ENCODE measurements at places on chromosomes 7 and 10.

GRCh38 chr7:128831994-128832879 is 2.0 kb downstream of the FLNC start:
- peak overlapping the region; percentile 53 for H3K4me3 ChIP-seq
- H3K27me3 ChIP-seq: no peaks in the 10 kb centered on the region
- peaks cover 7% of the 10 kb centered on the region for H3K4me1 ChIP-seq
- DNase-seq: no peak
- H3K27ac ChIP-seq: peak overlapping the region; percentile 90
- H3K36me3 ChIP-seq: no peaks in the 10 kb centered on the region

GRCh38 chr10:93758891-93759410 is 1.2 kb downstream of the LGI1 start:
- no peaks in the 10 kb centered on the region for H3K36me3 ChIP-seq
- H3K4me3 ChIP-seq: no peak overlapping the region
- H3K27me3 ChIP-seq: no peaks in the 10 kb centered on the region
- no peak for DNase-seq

DNA sequence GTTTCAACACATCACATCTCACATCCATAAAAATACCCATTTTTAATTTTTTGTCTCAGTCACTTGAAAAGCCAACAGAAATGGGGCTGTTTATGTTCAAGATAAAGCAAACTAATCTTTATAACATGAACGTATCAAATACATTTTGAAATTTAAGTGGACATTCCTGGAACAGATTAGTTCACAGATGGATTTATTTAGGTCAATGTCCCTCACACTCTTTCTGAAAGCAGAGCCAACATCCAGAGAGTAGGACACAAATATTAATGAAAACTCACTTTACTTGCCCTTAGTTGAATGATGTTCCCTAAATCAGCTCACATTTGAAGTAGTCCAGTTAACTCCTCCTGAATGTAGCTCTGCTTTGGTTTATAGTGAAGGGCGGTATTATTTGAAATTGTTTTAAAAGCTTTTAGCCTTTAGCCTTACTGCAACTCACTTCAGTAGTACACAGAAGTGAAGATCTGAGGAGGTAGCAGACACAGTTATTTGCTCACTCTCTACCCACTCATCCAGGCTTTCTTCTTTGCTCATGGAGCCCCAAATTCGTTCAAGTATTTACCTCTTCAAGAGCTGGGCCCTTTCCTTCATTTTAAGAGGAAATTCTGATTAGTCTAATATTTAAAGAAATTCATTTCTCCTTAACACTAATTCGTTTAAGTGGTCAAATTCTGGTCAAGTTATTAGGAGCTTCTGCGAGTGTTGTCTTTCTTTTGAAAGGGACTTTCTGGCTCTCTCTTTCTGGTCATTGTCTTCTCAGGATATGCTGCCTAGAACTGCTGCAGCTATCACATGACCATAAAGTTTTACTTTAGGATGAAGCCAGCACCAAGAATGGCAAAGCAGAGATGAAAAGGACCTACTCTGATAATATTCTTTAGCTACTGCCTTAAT is 180.6 kb upstream of the AGR3 start:
- no peak overlapping the region for H3K27ac ChIP-seq
- H3K4me3 ChIP-seq: no peak overlapping the region
- no peaks in the 10 kb centered on the region for H3K4me1 ChIP-seq
- no peaks in the 10 kb centered on the region for H3K36me3 ChIP-seq
- no peaks in the 10 kb centered on the region for H3K27me3 ChIP-seq

- no peak overlapping the region for H3K27ac ChIP-seq
- no peaks in the 10 kb centered on the region for H3K27me3 ChIP-seq
- no peak overlapping the region for H3K4me3 ChIP-seq
- H3K4me1 ChIP-seq: no peaks in the 10 kb centered on the region
- DNase-seq: no peak
- no peaks in the 10 kb centered on the region for H3K36me3 ChIP-seq
These were observed 65.2 kb downstream of the SH2D4B start for GRCh38 chr10:80602881-80603280.

DNA sequence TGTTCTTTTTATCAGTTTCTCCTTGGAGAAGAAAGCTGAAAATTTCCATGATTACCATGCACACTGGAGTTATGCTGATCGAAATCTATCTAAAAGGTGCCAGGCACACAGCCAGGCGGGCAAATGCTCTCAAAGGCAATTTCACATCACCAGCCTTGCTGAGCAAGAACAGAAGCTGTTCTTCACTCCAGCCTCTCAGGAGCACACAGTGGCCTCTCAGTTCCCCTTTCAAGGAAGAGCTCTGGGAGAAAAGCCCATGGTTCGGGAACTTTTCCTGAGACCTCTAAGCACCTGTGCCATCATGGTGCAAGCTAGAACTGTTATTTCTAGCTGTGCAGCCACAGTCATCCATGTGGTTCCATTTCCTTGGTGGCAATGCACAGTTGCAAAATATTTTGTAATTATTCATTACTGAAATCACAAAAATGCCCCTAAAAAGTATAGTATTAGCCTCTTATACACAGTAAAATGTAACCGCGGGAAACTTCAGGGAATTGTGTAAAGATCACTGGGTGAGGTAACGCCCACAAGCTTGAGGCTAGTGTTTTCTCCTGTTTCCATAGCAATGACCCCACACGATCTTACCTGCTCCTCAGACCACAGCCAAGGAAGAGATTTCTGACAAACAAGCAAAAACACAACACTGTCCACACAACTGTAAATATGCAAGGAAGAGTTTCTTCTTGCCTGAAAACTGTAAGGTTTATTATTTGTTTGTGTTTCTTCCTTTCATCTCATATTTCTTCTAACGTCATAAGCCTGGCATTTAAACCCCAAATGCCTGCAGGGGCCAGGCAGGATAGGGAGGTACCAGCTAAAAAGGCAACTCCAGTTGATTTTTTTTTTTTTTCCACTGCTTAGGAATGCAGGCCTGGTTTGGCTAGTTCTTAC is 121.2 kb downstream of the FAM107B start:
- peak overlapping the region; percentile 90 for H3K27ac ChIP-seq
- DNase-seq: peak; percentile 75
- no peaks in the 10 kb centered on the region for H3K36me3 ChIP-seq

GRCh38 chr7:37532636-37533035 is 84.0 kb upstream of the ELMO1 start:
- no peak for DNase-seq
- no peaks in the 10 kb centered on the region for H3K36me3 ChIP-seq
- H3K4me3 ChIP-seq: no peak overlapping the region
- no peaks in the 10 kb centered on the region for H3K4me1 ChIP-seq
- no peaks in the 10 kb centered on the region for H3K27me3 ChIP-seq
- H3K27ac ChIP-seq: no peak overlapping the region

- no peak overlapping the region for H3K27ac ChIP-seq
- H3K4me3 ChIP-seq: no peak overlapping the region
- no peak for DNase-seq
- H3K4me1 ChIP-seq: no peaks in the 10 kb centered on the region
- no peaks in the 10 kb centered on the region for H3K27me3 ChIP-seq
These were observed 109.4 kb downstream of the ARHGAP22 start for GRCh38 chr10:48495282-48496045.

- H3K27me3 ChIP-seq: no peaks in the 10 kb centered on the region
- H3K4me1 ChIP-seq: no peaks in the 10 kb centered on the region
- H3K36me3 ChIP-seq: no peaks in the 10 kb centered on the region
- DNase-seq: no peak
- no peak overlapping the region for H3K4me3 ChIP-seq
These were observed 167.8 kb downstream of the RAMP3 start for GRCh38 chr7:45325378-45325777.

GRCh38 chr10:124572751-124573150 is 111.1 kb downstream of the LHPP start:
- H3K27ac ChIP-seq: no peak overlapping the region
- no peak overlapping the region for H3K4me3 ChIP-seq
- H3K4me1 ChIP-seq: no peaks in the 10 kb centered on the region
- no peaks in the 10 kb centered on the region for H3K36me3 ChIP-seq

DNA sequence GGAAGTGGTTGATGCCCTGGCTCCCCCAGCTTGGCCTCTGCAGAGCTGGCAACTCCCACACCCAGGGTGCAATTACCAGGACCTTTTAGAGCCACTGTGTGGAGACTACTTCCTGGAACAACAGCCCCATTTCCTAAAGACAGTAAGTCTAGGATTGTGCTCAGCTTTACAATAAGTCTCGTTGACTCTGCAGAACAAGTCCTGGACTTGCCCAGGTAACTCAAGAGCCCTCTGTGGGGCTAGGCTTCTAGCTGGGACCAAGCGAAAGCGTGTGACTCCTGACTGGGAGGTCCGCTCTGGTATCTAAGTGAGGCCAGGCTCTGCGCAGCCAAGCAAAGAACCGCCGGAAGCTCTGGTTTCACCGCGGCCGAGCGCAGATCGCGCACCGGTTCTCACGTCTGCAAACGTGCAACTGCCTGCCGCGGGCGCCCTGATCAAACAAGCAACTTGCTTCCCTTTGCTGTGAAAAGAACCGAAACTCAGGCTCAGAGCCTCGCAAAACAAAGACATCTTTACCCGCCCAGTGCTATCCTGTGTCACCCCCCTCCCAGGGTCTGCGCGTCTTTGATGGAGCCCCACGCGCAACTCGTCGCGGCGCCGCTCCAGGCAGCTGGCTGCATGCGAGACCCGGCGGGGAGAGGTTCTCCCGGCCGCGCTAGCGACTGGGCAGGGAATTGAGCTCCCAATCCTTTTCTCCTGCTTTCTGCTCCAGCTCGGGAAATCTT is 4.4 kb upstream of the PDLIM1 start:
- peak overlapping the region; percentile 71 for H3K27ac ChIP-seq
- no peaks in the 10 kb centered on the region for H3K4me1 ChIP-seq
- H3K36me3 ChIP-seq: no peaks in the 10 kb centered on the region

GRCh38 chr10:65894961-65895360 is 1030.9 kb upstream of the LRRTM3 start:
- H3K4me3 ChIP-seq: no peak overlapping the region
- no peaks in the 10 kb centered on the region for H3K27me3 ChIP-seq
- no peaks in the 10 kb centered on the region for H3K4me1 ChIP-seq
- H3K36me3 ChIP-seq: no peaks in the 10 kb centered on the region

- H3K4me3 ChIP-seq: peak overlapping the region; percentile 97
- DNase-seq: no peak
- no peaks in the 10 kb centered on the region for H3K27me3 ChIP-seq
- peak overlapping the region; percentile 93 for H3K27ac ChIP-seq
These were observed 1.0 kb downstream of the ADCK2 start for GRCh38 chr7:140673774-140674155.

- H3K27ac ChIP-seq: no peak overlapping the region
- DNase-seq: no peak
- H3K4me1 ChIP-seq: no peaks in the 10 kb centered on the region
- H3K27me3 ChIP-seq: no peaks in the 10 kb centered on the region
- no peaks in the 10 kb centered on the region for H3K36me3 ChIP-seq
These were observed 135.4 kb upstream of the PHF14 start for GRCh38 chr7:10838228-10838627.

DNA sequence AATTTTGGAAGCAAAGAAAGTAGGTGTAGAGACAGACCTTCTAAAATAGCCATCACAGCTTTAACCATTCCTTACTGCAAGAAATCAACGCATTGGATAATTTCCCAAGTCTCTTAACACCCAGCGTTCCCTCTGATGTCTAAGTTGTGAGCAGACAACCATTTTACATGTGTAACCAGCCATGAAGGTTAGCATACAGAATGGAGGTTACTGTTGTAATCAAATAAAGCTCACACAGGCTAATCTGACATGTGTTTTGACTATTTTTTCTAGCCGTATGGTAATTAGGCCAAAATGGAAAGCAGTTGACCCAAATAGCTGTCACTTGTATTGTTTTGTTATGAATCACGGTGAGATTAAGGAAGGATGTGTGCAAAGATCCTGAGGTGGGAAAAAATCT is 336.4 kb downstream of the RNLS start:
- DNase-seq: no peak
- no peaks in the 10 kb centered on the region for H3K36me3 ChIP-seq
- no peaks in the 10 kb centered on the region for H3K27me3 ChIP-seq
- no peaks in the 10 kb centered on the region for H3K4me1 ChIP-seq
- H3K27ac ChIP-seq: no peak overlapping the region

DNA sequence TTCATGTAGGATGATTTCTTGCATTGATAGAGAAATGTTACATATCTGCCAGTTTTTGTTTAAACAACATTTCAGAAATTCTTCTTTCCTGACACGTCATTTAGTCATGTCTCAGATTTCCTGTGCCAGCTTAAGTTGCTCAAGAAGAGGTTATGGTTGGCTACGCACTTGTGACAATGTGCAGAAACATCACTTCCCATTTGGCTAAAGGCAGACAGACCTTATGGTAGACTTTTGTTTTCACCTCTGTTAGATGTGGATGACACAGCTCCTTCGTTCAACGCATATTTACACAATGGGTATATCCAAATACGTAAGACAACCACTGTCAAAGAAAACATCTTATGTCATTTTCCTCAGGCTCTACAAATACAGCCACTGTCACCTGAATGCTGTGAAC is 125.8 kb downstream of the DOCK4 start:
- H3K27ac ChIP-seq: peak overlapping the region; percentile 21
- H3K27me3 ChIP-seq: no peaks in the 10 kb centered on the region
- H3K4me1 ChIP-seq: peaks cover 12% of the 10 kb centered on the region
- no peaks in the 10 kb centered on the region for H3K36me3 ChIP-seq

- no peaks in the 10 kb centered on the region for H3K36me3 ChIP-seq
- no peak overlapping the region for H3K27ac ChIP-seq
These were observed 185.1 kb downstream of the SEMA3D start for GRCh38 chr7:85001495-85002345.

- H3K27ac ChIP-seq: no peak overlapping the region
- H3K4me3 ChIP-seq: no peak overlapping the region
- no peak for DNase-seq
- no peaks in the 10 kb centered on the region for H3K27me3 ChIP-seq
These were observed 689.3 kb upstream of the FOXK1 start for GRCh38 chr7:3992841-3993240.

DNA sequence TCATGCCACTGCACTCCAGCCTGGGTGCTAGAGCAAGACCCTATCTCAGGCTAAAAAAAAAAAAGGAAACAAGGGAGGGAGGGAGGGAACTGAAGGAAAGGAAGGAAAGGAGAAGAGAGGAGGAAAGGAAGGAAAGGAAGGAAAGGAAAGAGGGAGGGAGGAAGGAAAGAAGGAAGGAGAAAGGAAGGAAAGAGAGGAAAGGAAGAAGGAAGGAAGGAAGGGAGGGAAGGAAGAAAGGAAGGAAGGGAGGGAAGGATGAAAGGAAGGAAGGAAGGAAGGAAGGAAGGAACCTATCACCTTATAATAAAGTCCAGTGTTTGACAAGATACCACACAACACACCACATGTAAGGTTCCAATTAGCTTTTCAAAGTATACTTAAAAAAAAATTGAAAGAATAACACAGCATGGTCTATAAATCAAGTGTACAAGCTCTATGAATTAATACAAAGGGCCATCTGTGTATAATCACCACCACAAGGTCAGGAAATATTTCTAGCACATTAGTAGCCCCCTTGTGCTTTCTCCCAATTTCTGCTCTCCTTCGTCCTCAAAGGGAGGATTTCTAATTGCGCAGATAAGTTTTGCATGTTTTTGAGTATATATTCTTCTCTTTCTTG is 26.4 kb downstream of the RNF216 start:
- H3K27ac ChIP-seq: no peak overlapping the region
- no peaks in the 10 kb centered on the region for H3K27me3 ChIP-seq
- no peak for DNase-seq
- no peaks in the 10 kb centered on the region for H3K36me3 ChIP-seq

- peak overlapping the region; percentile 57 for H3K4me3 ChIP-seq
- H3K27ac ChIP-seq: peak overlapping the region; percentile 40
- no peaks in the 10 kb centered on the region for H3K4me1 ChIP-seq
- H3K36me3 ChIP-seq: no peaks in the 10 kb centered on the region
These were observed 121.6 kb upstream of the ZNF92 start for GRCh38 chr7:65251851-65252620.
